ENCODE measurements at places on chromosomes 6 and 20.

DNA sequence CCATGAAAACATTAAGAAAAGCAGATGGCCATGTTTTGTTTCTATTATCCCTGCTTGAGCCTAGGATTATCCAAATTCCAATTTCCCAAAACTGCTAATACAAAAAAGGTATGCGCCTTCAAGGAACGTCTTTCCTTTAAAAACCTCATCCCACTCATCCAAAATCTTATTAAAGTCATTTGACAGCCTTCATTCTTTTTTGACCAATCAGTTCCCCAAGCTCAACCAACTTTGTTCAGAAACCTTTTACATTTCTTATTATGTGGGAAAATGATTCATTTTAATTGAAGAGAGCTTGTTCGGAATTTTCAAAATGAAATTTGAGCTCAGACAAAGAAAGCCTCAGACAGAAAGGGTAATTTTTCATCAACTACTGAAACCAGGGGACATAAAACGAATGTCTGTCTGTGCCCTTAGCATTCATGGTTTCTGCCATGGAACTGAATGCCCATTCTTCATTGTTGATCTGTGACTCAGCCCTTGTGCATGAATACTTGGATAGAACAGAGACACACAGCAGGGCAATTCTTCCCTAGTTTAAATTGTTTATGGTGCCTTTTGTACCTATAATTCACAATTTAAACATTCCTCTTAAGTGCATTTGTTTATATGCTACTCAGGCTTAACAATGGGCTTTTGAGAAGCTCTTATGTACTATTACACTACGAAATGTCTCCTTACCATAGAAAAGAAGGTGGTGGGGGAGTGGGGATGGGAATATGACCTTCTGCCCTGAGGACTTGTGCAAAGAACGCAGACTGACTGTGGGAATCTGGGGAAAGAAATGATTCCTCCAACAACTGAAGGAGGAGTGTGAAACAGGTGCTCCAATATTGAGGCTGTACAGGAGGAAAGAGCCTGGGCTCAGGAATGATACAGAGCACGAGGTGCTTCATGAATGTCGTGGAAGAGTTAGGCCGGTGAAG is 49.8 kb upstream of the ERVFRD-1 start:
- no peak for DNase-seq

- no peak for DNase-seq
Measured at GRCh38 chr6:21323577-21323976, 270.0 kb upstream of the SOX4 start.

DNA sequence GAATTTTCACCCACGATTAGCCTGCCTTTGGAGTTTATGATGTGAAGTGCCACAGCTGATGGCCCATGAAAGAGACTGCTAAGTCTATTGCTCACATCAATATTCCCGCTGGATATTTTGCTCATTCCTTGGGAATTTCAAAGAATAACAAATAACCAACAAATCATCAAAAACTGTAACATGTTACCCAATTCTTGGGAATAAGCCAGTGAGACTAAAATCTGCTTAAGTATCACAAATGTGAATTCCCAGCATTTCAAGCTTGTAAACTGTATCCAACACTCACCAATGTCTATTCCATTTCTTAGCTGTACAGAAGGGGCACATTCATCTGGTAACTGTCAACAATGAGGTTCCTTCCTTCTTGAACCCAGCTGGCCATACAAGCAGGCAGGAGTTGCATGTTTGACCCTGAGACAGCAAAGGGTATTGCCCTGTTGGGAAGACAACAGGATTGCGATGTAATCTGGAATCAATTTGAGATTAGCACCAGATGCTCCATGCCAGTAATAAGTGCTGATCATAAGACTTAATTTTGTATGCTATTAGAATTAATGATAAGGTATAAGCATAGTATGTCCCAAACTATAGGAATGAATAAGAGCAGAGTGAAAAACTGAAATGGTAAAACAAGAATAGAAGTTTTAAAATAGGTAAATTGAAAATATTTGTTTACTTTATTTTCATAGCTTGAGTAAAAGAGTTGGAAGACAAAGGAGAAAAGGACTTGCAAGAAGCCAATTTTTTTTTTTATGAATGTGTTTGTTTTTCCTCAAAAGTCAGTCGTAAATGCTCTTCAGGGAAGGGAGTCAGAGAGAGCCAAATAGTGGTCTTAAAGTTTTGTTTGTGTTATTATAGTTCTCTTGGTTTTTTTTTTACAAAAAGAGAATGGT is 58.8 kb downstream of the RSPO3 start:
- DNase-seq = no peak

- no peak for DNase-seq
Measured at GRCh38 chr6:100435299-100435698, 29.4 kb downstream of the SIM1 start.

GRCh38 chr6:166784691-166785090 is 157.6 kb upstream of the RPS6KA2 start:
- DNase-seq = no peak

- no peak for DNase-seq
Measured at GRCh38 chr6:30681766-30682142, 4.7 kb downstream of the PPP1R18 start.

- DNase-seq = no peak
Measured at GRCh38 chr6:10369896-10370295, 45.0 kb downstream of the TFAP2A start.

GRCh38 chr20:31578448-31579138 is 26.5 kb upstream of the ID1 start:
- no peak for DNase-seq

DNA sequence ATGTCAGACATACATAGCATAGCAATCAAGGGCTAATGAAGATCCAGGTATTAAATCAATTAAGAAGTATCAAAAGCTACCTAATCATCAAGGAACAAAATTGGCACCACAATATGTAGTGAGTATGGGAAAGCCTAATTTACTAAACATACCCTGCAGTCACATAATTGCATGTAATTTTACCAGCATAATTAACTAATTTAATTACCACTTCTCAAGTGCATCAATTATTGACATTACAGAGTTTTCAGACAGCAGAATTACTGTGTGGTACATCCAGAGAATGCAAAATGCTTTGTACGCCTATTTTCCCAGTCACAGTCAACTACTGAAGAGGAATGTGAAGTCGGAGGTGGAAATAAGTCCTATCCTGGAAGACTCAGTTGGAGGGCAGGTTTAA is 279.0 kb upstream of the ID4 start:
- DNase-seq = no peak

All from neuronal stem cell (in vitro differentiated cells).